ENCODE measurements at places on chromosomes 2 and 18.

GRCh38 chr2:23926290-23926749, 603 bp downstream of the ATAD2B start:
- DNase-seq = no peak

DNA sequence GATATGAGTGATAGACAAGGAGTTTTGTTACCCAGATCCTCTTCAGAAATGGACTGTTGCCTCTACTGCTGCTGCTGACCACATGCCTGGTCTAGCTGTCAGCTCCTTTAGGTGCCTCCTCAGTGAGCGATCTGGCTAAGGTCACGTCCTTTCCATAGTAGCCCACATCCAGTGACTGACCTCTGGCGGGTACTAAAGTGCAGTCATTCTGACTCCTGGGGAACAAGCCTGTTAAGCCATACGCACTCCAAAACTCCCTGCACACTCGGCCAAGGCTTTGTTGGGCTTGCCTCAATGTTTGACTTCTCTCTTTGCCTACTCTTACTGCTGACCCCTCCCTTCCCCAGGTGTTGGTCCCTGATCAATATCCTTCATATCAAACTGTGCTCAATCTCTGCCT, 685.2 kb downstream of the IRS1 start:
- DNase-seq = no peak

GRCh38 chr2:240785424-240786335, 34.3 kb downstream of the KIF1A start:
- DNase-seq = no peak

GRCh38 chr2:186195696-186196095, 290.4 kb upstream of the ZC3H15 start:
- no peak for DNase-seq

DNA sequence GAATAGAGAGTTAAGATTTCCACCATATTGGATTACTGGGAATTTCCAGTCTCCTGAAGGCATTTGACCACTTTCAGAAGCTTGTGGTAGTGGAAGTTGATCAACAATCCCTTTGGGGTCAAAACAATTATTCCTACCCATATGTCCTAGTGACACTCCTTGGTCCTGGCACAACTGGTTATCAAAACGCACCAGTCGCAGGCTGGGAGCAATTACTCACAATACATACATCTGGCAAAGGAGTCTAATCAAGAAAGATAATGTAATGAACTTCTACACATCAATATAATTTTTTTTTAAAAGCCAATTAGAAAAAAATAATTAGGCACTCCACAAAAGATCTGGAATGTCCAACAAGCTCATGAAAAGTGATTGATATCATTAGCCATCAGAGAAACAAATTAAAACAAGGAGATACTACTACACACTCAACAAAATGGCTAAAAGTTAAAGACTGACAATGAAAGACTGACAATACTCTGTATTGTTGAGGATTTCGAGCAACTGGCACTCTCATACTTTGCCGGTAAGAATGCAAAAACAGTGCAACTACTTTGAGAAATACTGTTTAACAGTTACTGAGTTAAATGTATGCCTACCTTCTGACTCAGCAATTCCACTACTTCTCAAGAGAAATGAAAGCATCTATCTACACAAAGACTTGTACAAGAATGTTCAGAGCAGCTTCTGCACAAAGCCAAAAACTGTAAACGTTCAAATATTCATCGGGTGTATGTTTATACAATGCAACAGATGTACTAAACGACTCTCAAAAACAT, 2.0 kb downstream of the INO80C start:
- DNase-seq = no peak

DNA sequence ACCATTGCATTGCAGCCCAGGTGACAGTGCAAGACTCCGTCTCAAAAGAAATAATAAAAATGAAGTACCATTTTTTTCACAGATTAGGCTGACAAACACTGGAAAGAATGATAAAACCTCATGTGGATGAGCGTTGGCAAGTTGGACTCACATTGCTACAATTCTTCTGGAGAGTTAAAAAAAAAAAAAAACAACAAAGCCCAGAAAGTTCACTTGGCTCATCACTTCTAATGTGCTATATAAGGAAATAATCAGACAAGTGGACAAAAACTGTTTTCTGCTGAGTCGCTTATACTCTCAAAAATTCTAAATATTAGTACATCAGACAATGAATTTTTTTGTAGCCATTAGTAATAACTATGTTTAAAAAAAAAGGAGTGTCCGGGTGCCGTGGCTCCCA, 38.4 kb downstream of the PKP4 start:
- DNase-seq = no peak

- DNase-seq = no peak
Measured at GRCh38 chr2:165572151-165572550, 102.7 kb downstream of the CSRNP3 start.

- no peak for DNase-seq
Measured at GRCh38 chr2:149738767-149739166, 151.2 kb upstream of the MMADHC start.

DNA sequence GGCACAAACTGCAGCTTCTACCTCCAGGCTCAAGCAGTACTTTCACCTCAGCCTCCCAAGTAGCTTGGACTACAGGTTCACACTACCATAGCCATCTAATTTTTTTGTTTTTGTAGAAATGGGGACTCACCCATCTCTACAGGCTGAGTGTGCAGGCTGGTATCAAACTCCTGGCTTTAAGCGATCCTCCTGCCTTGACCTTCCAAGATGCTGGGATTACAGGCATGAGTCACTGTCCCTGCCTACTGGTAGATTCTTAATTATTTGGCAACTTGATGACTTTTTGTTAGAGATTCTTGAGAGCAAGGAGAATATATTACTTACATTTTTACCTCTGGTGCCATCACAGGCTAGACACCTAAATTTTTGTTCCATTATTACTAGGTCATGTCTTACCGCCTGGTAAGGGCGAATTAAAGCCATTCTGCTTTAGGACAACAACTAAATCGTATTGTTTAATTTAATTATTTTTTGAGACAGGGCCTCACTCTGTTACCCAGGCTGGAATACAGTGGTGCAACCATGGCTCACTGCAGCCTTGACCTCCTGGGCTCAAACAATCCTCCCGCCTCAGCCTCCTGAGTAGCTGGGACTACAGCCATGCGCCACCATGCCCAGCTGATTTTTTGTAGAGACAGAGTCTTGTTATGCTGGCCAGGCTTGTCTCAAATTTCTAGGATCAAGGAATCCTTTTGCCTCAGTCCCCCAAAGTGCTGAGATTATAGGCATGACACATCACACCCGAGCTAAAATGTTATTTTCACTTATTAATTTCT, 15.7 kb downstream of the DYNC1I2 start:
- no peak for DNase-seq

GRCh38 chr2:218295029-218295428, 2.7 kb upstream of the TMBIM1 start:
- DNase-seq = no peak

DNA sequence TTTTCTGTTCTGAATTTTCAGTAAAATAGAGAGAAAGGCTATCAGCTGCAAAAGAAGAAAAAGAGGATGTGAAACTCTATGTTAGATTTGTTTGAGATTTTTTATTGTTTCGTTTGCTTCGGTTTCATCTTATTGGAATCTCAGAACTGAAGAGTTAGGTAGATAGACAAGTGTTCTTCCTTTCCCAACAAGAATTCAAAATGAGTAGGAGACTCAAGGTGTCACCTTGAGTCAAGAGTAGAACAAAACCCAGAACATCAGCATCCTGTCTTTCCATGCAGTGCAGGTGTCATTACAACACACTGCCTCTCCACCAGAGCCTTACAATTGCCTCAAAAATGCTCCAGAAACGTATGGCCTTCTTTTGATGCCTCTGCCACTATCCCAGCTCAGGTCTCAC, 21.1 kb downstream of the NBAS start:
- DNase-seq = no peak

DNA sequence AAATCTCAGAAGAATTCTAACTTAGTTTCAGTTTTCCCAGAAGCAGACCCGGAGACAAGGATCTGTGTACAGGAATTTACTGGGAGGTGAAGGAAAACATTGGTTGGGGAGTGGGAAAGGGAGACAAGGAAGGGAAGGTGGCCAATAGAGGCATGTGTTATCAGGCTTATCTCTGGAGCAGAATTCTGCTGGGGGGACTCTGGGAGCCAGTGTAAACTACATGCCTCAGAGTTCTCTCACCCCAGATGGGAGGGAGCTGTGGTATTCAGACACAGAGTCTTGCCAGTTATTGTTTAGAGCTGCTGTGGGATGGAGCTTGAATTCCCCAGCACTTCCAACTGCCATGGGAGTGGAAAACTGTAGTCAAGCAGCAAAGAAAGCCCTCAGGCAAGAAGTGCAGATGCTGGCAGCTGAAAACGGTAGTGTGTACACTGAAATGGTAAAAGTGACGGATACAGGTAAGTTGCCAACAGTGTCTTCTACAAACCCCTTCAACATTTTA, 19.0 kb downstream of the DNPEP start:
- DNase-seq = no peak

DNA sequence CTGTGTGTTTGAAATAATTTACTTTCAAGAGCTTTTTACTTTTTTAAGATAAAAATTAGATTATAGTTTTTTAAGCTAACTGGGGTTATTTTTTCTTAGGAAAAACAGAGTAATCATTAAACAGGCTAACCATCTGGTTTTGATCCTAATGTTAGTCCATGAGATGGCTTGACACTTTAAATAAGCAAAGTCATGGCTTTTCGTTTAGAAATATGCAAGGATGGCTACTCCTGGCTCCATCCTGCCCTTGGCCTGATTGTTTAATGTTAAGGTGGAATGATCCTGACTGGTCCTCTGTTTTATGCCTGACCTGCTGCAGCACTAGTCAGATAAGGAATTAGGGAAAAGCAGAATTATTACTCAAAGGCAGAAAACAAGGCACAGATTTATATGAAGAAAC, 39.7 kb upstream of the PNPT1 start:
- DNase-seq = no peak

DNA sequence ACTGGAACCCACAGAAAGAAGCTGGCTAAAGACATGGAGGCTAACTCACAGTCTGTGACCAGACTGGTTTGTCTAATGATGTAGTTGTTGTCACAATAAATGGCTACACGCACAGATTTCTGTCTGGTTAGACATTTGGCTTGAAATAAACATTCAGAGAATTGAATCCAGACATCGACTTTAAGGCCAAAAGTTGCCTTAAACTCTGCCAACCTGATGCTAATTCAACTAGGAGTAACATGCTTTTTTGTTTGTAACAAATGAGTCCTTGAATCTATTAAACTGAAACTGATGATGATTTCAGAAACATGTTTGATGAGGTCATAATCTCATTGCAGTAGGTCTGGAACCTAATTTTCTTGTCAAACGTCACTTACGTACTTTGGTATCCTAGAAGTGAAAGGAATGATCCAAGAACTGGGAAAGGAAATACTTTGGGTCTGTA, 123.8 kb downstream of the ERBB4 start:
- DNase-seq = no peak

DNA sequence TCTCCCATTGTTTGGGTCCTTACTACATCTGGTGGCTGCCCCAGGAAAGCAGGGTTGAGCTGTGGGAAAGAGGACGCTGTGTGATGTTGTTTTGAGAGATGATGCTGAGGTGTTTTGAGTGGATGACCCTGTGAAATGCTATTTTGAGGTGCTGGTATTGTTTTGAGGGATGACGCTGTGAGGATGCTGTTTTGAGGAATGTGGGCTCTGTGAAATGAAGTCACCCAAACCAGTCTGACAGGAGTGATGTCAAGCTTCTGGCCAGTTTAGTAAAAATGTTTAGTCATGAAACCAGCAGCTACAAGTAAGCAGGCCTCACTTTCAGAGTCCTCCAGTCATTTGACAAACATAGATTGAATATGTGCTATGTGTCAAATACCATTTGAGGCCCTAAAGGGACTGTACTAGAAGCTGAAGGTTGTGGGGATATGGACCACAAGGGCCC, 16.1 kb upstream of the PUM2 start:
- no peak for DNase-seq

- DNase-seq = no peak
Measured at GRCh38 chr2:86675511-86676015, 44.5 kb upstream of the RMND5A start.
